ENCODE measurements at places on chromosomes 16 and 17.

- no peak for DNase-seq
Observed at GRCh38 chr16:77823067-77823466, 34.7 kb downstream of the VAT1L start.

DNA sequence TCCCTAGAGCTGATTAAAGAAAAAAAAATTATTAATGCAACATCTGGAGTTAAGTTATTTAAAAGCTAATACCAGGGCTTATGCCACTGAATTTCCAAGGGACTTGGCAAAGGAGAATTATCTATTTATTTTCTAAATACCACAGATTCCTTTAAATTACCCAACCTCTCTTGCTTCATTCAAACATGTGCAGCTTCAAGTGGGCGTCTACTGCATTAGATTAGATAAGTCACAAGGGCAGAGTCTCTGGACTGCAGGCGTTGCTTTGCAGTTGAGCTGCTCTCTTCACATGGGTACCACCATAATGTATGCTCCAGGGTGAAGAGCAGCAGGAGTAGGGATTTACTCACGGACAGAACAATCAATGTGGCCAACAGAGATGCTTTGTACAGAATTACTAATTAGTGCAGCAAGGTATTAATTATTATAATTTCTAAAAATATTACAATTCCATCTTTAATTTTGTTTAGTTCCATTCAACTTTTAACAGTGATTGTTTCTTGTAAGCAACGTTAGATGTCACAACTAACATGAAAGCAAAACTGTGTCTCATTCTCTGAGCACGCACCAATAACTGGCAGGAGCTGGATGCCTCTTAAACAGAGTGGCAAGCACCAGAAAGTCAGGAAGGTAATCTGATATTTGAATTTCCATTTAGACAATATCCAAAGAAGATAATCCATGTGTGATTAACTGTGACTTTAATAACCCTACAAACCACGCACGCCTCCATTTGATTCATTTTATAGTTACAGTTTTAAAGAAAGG, 214.2 kb downstream of the STX8 start:
- peak; percentile 73 for DNase-seq

- DNase-seq, result no peak
Observed at GRCh38 chr17:61400066-61400716, 548 bp downstream of the TBX2 start.

DNA sequence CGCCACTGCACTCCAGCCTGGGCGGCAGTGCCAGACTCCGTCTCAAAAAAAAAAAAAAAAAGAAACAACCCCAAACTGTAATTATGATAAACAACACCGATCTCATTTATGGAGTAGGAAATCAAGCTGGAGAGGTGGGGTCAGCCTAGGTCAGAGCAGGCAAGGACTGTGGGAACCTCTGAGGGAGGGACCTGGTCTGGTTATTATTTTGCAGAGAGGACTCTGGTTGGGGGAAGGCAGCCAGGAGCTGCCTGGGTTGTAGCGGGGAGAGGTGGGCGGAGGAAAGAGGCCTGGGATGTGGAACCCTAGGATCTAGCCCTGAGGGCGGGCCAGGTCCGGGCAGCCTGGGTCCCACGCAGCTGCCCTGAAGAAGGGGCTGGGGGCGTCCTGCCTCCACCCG, 10.9 kb upstream of the HS3ST6 start:
- DNase-seq, result peak; percentile 33

DNA sequence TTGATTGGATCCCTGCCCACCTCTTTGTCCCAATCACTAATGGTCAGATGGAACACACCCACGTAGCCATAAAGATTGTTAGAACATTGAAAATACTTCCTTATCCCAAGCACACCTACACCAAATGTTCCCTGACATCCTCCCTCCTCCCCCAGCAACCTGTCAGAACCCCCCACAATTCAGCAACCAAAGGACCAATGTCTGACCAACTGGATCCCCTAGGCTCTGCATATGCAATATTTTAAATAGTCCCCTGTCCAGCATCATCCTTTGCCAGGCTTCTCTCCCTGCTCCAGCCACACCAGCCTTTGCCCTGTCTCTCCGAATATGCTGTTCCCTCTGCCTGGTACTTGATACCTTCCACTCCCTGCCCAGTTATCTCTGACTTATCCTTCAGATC, 54.9 kb upstream of the CES5A start:
- DNase-seq, result no peak

DNA sequence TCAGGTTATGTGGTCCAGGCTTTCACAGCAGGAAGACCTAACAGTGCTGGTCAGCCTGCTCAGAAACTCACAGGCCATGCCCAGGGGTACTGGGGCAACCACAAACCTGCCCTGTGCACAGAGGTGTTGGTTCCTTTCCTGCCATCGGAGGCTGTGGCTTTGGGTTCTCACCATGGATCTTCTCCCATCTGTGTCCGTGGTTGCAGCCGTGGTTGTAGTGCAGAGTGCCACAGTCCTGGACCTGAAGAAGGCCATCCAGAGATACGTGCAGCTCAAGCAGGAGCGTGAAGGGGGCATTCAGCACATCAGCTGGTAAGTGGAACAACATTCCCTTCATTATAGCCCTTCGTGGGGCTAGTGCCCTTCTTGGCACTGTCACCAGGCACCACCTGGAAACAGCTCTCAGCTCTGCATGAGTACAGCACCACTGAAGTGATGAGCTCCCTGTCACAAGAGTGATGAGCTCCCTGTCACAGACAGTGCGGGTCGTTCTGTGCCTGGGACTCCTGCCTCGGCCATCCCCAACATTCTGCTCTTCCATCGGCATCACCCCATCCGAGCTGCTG, 2.0 kb downstream of the SNRNP25 start:
- no peak for DNase-seq

DNA sequence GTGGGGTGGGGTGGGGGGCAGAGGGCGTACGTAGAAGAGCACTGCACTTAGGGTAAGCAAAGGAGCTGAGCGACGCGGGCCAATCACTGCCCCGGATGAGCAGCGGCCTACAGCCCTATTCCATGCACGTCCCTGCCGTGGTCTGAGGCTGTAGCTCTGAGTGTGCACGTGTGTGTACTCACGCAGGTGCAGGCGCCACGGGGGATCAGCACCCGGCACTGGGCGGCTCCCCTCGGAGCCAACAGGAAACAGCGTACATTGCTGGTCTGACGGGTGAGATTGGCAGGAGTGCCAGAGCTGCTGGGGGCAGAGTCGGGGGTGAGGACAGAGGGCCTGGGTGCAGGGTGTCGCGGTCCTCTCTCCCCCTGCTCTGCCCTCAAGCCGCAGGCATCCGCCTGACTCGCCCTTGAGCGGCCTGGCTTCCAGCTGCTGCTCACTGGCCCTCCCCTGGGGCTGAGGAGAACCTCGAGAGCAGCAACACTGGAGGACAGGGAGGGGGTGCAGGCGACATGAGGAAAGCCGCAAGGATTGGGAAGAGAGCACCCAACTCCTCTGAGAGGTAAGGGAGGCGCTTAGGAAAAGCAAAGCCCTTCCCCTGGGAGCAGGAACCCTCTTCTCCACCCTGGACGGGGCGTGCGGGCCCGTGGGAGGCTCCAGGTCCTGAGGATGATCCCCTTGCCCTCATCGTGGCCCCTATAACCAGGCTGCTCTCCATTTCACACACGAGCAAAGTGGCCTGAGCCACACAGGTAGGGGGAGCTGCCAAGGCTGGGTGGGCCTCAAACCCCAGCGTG, 57.8 kb downstream of the ENGASE start:
- no peak for DNase-seq

DNA sequence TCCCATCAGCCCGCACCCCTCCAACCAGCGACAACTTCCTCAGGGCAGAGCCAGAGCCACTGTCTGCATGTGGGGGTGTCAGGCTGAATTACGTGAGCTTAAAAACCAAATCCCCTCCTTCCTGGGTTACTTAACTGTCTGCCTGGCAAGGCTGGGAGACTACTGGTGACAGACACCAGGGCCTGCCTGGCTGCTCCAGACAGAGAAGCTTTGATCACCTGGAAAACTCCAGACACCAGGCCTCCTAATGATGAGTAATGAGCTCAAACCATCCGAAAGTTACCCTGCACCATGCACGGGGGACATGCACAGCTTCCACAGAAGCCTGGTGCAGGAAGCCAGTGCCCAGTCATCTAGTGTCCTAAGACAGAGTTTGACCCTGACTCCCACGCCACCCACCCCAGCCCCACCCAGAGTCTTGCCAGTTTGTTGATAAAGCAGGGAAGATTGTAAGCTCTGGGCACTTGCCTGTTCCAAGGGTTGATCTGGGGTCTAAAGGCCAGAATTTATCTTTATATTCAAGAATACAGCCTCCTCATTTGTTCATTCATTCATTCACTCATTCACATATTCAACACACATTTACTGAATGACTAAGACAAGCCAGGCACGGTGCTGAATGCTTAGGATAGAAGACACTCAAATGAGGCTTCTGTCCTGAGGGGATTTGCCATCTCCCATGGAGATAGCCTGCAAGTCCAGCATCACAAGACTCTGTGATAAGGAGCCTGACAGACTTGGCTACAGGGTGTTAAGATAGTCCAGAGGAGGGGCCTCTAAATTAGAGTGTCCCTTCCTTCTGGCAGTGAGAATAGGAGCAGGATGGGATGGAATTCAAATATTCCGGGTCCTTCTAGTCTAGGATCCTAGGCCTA, 7.2 kb upstream of the CCDC182 start:
- DNase-seq, result peak; percentile 95

Data from small intestine (tissue), 16 donors.